ENCODE measurements at places on chromosomes 5 and 9.

- DNase-seq: no peak
Measured at GRCh38 chr9:104556830-104557634, 11.9 kb upstream of the OR13C8 start.

DNA sequence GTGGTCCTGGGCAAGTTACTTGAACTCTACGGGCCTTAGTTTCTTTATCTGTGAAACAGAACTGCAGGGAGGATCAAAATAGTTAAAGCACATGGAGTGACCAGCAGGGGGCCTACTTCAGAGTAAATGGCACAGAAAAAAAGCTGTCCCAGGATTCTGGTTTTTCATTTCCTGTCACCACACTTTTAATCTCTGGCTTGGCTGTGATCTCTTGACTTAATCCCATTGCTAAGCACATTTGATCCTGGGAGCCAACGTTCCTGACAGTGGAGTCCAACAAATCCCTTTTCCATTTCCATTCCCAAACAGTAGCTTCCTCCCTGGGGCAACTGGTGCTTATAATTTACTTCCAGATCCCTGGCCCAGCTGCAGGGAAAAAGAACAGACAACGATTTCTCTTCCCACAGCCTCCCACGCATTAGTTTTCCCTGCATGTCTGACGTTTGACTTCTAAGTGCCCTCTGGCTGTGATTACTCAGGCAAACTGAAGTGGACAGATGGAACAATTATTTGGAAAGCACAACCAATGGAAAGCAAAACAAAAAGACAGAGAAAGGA, 136.5 kb upstream of the STK32A start:
- DNase-seq: no peak

- no peak for DNase-seq
Measured at GRCh38 chr9:29208670-29209069, 1635.4 kb upstream of the C9orf72 start.

DNA sequence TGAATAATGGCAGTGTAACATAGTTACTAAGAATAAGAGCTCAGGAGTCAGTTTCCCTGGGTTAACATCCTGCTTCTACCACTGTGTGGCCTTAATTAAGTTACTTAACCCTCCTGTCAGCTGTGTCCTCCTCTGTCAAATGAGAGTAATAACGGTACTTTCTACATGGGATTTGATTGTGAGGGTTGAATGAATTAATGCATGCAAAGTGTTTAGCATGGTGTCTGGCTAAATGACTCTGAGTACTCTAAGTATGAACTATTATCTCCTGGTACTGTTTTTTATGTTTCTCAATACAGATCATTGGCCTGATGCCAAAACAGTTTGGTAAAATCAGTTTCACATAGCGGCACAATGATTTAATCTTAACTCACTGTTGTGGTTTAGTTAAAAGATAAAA, 19.6 kb downstream of the ZNF131 start:
- no peak for DNase-seq

GRCh38 chr9:136223871-136224640, 19.1 kb upstream of the LHX3 start:
- DNase-seq: no peak

GRCh38 chr5:83430130-83431010, 41.2 kb upstream of the VCAN start:
- no peak for DNase-seq

DNA sequence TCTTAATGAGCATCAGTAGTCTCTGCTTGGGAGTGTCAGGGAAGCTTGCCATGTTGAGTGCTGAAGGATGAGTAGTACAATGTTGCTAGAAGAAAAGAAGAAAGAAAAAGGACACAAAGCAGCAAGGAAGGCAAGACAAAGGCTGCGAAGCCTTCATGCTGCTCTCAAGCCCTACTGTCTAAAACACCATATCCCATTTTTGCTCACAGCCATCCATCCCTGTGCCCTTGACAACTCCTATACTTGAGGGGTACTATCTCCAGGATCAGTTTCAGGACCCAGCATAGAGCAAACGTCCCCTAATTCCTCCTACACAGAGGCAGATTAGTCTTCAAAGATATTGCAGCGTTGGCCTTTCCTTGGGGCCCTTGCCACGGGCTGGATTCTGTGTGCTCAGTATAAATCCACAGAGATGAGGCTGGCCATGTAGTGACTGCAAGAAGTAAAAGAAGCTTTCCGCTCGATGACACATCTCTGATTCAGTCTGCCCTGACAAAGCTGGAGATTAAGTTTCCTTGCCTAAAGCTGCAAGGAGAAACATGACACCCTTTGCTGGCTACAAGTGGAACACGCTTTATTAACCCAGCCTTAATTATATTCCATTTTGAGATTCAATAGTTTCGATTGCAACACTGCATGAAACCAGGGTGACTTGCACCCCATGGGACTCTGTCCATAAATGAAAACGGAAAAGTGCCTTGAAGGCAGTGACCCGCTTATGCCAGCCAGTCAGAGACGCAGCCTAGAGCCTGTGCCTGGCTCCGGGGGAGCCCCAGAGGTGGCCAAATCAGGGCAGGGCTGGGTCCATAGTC, 304.6 kb downstream of the ACTL7B start:
- DNase-seq: peak; percentile 67

GRCh38 chr5:180908998-180909731, 10.2 kb downstream of the BTNL8 start:
- DNase-seq: no peak

GRCh38 chr9:115590011-115590410, 472.1 kb upstream of the TNC start:
- DNase-seq: peak; percentile 83

DNA sequence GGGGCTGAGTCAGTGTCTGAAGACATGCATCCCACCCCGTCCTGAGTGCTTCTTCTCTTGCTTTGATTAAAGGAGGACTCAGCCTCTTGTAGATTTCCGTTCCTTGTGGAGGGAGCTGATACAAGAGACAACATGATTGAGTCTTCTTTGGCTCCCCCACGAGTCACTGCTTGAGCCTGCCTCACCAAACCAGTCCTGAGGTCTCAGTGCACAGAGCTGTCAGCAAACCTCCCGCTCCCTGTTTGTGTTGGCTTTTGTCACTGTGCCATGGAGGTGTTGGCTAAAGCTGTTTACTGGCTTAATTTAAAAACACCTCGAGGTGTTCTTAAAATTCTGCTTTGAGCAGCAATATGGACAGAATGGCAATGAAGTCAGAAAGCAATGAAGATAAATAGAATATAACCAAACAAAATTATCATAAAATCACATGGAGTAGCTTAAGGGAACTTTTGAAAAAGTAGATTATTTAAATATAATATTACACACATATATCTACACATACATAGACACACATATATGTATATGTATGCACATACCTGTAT, 234.1 kb upstream of the ANKRD55 start:
- DNase-seq: no peak

DNA sequence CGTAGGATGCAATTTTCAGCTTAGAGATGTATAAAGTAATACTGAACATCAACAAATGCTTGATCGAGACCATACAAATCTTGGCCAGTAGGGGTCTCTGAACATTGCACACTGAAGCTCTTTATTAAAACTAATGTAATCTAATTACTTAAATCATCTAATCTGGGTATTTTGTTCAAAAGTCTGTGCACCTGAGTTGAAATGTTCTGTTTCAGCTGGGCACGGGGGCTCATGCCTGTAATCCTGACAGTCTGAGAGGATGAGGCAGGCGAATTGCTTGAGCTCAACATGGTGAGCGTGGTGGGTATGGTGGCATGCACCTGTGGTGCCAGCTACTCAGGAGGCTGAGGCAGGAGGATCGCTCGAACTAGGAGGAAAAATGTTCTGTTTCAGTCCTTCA, 41.0 kb downstream of the ESM1 start:
- peak; percentile 4 for DNase-seq

DNA sequence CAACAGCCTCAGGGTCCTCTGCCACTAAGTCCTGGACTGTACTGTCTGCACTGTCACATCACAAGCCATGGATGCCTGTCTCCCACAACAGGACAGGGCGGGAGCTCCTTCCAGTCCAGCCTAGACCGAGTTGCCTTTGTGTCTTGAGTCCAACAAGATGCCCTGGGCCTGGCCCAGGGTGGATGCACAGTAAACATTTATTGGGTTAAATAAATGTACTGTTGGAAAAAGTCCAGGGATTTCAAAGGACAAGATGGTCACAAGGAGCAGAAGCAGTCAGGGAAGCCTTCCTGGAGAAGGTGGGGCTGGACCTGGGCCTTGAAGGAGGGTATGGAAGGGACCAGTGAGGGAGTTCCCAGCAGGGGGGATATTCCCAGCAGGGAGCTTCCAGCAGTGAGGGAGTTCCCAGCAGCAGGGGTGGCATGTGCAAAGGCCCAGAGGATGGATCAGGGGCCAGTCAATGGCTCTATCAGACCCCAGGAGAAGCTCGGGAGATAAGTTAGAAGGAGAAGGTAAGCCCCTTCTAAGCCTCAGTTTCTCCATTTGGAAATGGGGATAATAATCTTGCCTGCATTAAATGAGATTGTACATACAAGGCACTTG, 72.7 kb upstream of the NEURL1B start:
- no peak for DNase-seq

- DNase-seq: no peak
Measured at GRCh38 chr5:88724201-88724600, 158.8 kb downstream of the MEF2C start.

GRCh38 chr5:89337-90286, 2.4 kb upstream of the PLEKHG4B start:
- no peak for DNase-seq

DNA sequence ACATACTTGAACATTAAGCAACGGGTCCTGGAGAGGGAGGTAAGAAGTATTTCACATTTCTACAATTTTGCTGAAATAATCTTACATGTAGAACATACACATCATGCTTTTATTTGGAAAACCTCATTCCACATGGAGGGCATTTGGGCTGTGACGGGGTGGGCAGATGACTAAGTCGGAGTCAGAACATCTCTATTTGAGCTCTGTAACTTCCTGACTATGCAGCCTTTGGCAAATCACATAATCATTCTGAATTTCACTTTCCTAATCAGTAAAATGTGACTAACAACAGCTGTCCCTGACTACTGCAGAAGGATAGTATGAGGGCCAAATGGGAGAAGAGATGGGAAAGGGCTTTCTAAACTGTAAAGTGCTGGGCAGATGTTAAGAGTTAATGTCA, 17.1 kb upstream of the IL6ST start:
- peak; percentile 69 for DNase-seq

DNA sequence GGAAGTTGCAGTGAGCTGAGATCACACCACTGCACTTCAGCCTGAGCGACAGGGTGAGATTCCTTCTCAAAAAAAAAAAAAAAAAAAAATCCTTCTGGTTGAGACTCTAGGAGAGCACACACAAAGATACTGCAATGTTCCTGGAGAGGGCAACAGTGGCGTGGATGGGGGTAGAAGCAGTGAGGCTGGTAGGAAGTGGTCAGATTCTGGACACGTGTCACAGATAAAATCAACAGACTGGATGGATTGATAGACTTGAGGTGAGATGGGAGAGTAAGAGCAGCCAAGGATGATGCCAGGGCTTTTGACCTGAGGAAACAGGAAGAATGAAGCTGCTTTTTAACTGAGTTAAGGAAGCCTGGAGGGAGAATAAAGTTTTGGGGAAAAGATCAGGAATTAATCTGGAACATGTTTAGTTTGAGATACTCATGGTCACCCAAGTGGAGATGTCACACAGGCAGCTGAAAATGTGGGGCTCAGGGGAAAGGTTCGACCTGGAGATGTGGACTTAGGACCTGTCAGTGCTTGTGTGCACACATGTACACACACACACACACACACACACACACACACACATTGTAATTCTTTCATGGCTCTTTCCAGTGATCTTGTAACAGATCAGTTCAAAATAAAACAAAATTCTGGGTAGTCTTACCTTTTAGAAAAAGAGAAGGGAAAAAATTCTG, 88.1 kb downstream of the FANCC start:
- DNase-seq: no peak

DNA sequence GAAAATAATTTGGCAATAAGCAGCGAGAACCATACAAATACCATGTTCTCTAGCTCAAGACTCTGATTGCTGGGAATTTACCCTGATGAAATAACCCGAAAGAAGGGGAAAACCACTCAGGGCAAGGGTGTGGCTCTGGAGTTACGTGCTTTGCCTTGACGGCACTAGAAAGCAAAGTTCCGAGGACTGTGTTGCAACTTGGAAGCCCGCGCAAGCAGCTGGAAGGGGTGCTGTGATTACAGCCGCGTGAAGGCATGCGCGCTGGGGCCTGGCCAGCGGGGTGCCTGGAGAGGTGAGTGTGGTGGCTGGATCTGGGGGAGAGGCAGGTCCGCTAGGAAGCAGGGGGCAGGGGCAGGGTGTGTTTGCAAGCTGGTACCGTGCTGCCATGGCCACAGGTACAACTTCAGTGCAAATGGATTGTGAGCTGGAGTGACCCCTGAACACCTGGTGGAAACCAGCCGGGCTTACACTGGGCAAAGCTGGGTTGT, 52.6 kb upstream of the CNOT6 start:
- DNase-seq: no peak

Data from AG04449 (cell line).